ENCODE measurements at places on chromosomes 2 and 18.

DNA sequence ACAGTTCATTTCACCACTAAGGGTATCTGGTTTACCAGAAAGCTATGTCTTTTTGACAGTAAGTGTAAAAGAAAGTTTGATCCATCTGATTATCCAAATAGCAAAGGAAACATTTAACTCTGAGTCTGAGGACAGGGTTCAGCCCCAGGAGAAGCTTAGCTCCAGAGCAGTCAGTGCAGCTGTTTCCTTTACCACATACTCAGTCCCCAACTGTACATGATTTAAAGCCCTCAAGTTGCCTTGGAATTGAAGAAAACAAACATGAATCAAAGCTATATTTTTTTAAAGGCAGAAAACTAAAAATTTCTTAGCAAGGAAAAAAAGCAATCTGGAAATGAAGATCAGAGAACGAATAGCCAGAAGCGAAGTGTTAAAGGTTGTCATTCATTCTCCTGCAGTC, 746.0 kb downstream of the METTL4 start:
- no peak for DNase-seq

GRCh38 chr2:10933700-10934225, 22.0 kb downstream of the KCNF1 start:
- no peak for DNase-seq

GRCh38 chr2:237473878-237474441, 13.1 kb upstream of the MLPH start:
- no peak for DNase-seq

GRCh38 chr2:206556357-206556949, 85.8 kb upstream of the FAM237A start:
- peak; percentile 5 for DNase-seq

DNA sequence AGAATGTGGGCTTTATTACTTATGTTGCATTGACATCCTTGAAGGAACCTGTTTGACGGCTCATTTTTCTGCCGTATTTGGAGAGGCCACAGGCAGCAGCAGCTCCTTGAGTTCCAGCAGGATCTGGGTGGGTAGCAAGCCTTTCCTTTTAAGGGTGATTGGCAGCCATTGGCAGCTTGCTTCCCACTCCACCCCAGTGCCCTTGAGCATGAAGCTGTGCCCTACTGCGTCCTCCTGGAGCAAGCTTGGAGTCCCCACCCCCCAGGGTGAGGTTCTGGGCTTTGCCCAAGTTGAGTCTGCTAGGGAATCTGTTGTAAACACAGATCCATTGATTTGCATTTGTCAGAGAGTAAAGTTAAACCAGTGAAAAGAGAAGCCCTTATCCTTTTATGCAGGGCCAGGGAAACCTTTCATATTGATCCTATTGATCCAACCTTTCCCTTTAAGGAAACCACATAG, 9.2 kb downstream of the ONECUT2 start:
- DNase-seq: no peak

DNA sequence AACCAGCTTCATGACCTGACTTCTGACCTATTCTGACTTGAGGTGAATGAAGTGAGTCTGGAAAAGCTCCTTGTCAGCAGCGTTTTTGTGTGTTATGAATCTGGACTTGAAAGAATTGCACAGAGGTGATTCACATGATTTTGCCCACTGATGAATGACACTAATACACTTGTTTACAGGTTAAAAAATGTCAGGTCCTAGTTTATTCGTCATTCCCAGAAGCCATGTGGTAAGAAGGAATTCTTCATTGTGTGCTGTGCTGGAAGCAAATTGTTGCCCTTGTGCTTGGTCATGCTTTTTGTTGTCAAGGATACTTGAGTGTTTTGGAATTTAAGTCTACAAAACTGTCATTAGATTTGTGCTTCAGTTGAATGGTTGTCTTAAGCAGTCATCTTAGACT, 15.5 kb downstream of the SEC11C start:
- peak; percentile 54 for DNase-seq

- no peak for DNase-seq
Observed at GRCh38 chr2:154133823-154134222, 262.1 kb downstream of the GALNT13 start.

DNA sequence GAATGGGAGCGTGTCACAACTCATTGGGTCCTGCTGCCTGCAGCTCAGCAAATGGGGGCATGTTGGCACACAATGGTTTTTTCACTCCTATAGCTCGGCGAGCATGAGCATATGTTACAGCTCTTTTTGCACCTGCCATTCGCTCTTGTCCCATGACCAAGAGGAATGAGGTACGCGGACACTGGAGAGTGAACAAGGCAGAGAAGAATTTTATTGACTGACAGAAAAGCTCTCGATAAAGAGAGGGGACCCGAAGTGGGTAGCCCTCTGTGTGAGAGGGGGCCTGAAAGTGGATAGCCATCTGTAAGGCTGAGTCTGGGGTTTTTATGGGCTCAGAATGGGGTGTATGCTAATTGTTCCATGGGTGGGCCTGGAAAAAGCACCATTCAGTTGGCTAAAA, 5.5 kb downstream of the ACYP2 start:
- DNase-seq: no peak

DNA sequence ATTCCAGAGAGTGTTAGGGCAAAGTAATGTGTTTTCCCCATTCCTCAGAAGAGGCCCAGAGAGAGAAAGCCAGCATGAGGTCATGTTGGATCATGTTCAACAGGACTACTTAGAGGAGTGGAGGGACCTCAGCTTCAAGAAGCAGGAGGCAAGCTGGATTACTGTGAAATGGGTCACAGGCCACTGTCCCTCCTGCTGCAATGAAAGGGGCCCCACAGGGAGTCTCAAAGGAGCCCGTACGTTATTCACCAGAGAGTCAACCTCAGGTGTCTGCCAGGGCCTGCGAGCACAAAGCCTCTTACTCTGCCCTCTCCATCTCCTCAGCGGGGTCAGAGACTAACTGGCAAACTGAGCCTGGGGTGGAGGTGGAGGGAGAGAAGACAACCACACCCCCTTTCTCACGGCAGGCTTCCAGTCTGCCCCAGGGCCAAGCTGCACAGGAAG, 27.2 kb upstream of the ACYP2 start:
- DNase-seq: no peak

DNA sequence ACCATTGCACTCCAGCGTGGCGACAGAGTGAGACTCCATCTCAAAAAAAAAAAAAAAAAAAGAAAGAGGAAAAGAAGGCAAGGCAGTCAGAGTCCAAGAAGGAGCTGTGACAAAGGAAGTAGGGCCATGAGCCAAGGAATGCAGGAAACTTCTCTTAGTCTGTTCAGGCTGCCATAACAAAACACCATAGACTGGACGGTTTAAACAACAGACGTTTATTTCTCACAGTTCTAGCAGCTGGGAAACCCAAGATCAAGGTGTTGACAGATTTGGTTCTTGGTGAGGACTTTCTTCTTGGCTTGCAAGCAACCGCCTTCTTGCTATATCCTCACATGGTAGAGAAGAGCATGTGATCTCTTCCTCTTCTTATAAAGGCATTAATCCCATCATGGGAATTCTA, 13.1 kb upstream of the SUMO1 start:
- no peak for DNase-seq

DNA sequence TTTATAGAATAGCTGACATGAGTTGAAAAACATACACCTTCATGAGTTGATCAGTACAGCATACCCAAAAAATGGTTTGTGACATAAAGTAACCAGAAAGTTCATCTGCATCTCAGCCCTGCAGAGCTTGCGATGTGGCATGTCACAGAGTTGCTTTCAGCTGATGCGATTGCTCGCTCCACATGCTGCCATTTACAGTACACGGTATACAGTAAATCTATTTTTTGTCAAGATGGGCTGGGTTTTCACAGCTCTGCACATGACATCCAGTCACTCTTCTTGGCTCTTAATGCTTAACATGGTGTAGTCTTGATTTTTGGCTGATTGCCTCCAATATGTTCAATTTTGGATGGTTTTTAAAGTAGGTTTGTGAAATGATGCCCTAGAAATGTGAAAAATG, 811.9 kb downstream of the SATB2 start:
- DNase-seq: no peak

DNA sequence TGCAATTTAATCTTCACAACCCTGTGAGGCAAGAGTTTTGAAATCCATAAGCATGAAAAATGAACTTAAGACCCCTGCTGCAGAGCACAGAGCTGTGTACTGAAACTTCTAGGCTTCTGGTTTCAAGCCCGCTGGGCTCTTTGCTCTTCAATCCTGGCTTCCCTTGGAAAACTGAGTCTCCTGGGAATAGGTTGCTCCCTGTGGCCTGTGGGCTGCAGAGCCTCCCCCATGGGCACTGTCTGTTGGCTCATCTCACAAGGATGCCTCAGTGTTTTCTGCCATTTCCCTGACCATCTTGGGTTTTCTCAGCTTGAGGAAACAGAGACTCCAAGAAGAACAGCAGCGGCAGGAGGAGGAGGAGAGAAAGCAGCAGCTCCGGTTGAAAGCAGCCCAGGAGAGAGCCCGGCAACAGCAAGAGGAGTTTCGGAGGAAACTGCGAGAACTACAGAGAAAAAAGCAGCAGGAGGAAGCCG, 44.5 kb downstream of the SUMO1 start:
- DNase-seq: no peak

DNA sequence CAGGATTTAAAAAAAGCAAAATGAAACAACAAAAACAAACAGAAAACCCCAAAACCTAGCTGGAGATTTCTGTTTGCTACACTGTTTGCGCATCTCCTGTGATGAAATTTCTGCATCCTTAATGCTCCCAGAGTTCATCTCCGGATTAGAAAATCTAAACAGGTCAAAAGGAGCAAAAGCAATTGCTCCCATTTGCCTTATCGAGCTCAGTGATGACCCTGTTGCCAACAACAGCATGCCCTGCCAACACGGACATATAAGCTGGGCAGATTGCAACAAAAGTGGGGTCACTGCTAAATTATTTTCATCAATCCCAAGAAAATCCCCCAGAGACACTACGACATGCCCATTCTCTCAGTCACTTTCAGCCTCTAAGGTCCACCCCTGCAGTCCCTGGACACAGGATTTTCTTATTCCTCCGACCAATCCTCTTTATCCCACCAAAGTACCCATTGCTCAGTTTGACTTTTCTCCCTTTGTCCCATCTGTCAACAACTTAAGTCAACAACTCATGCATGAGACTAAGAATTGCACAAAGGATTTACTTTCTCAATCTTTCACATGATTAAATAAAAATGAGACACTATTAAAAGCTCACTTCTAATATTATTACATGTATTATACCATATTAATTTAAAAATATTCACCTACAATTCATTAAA, 67.8 kb downstream of the ABCG8 start:
- DNase-seq: no peak

DNA sequence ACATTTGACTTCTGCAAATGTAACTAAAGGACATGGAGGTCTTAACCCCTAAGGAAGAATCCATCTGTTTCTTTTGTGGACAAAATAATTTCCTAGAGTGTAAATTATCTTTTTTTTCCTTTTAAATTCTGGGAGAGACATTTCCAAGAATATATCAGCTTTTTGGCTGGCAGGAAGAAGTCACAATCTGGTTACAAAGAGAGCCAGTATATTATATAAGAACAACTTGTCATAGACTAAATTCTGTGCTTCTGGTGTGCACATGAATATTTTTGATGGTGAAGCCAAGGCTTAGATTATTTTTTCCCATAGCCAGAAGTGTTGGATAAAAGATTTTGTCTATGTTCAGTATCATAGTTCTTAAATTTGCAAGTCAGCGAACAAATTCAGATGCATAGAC, 500.6 kb downstream of the XIRP2 start:
- no peak for DNase-seq

DNA sequence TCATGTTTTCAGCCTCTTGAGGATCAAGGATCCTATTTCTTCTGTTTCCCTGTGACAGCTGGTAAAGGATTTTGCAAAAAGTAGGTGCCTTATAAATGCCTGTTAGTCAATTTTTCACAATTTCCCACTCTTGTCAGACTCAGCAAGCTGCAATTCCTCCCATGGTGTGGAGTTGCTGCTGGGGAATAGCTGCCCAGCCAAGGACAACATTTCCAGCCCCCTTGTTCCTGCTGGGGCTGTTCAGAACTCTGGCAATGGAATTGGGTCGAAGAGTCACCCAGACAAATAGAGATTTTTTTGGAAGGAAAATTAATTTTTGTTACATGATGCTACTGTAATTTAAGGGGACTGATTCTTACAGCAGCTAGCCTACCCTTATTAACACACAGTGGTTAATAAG, 43.7 kb downstream of the FSHR start:
- DNase-seq: no peak

DNA sequence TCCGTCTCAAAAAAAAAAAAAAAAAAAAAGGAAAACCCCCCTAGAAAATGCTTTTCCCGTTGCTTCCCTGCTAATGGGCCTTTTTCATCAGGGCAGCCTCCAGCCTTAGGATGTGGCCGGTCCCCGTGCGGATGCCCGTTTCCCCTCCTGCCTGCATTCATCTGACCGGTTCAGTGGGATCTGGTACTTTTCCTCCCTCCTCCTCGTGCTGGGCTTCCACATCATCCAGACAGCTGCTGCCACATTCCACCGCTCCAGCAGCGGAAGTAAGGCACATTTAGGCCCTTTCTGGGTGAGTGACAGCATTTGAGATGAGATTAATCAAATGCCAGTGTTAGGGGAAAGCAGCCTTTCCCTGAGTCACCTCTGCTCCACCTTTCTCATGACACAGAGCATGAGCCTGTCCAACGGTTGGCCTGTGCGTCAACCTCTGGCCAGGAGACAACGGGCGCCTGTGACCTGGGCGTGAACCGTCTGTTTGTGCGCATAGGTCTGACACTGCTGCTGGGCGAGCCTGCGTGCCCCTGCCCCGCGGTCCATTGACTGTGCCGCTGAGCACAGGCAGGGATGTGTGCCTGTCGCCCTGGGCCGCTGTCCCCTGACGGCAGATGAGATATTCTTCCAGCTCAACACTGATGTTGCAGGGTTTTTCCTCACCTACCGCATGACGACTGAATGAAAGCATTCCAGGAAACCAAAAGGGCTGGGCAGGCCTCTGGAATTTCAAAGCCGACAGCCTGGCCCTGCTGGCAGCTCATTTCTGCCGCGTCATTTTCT, 174.0 kb downstream of the TGIF1 start:
- DNase-seq: peak; percentile 78

GRCh38 chr18:362311-363290, 94.8 kb upstream of the THOC1 start:
- no peak for DNase-seq

- no peak for DNase-seq
Observed at GRCh38 chr2:217440000-217440399, 562.8 kb downstream of the TNS1 start.

DNA sequence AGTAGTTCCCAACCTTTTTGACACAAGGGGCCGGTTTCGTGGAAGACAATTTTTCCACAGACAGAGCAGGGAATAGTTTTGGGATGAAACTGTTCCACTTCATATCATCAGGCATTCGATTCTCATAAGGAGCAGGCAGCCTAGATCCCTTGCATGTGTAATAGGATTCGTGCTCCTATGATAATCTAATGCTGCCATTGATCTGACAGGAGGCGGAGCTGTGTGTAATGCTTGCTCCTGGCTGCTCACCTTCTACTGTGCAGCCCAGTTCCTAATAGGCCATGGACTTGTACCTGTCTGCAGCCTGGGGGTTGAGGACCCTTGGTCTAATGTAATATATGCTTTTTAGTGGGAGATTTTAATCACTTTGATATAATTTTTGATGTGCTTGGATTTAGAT, 188.7 kb upstream of the KLHL14 start:
- DNase-seq: no peak

- no peak for DNase-seq
Observed at GRCh38 chr2:98577313-98577712, 31.0 kb downstream of the COA5 start.

Measured in AG08396 (cell line).